D341Med (cell line): ENCODE measurements at places on chromosomes 5 and 9.

GRCh38 chr5:144421411-144421810 lies 250.7 kb downstream of the KCTD16 start:
- DNase-seq = no peak

DNA sequence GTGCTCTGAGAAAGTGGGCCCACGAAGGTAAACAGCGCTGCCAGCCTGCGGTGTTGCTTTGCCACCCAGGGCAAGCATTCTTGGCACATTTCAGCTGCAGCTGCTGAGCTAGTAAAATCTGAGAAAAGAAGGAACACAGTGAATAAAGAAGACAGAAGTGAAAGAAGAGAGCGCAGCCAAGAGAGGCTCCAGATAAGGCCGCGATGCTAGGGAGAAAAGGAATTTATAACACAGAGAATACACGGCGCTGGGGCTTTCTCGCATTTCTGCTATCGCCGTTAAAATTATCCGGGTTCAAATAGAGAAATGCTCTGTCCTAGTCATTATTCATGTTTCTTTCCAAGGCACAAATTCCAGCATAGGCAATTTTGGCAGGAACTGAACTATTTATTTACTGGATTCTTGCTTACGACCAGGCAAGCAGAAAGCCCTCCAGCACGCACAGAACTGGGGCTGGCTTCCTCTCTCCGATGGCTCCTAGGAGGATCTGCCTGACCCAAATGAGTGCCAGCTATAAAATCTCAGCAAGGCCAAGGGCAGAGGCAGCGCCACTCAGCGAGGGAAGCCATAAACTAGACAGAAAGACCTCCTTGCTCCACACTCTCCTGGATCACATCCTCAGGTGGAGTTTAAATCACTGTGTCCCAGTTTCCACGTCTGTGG lies 111.2 kb downstream of the ATPSCKMT start:
- DNase-seq = no peak

GRCh38 chr5:67287510-67288268 lies 91.1 kb upstream of the CD180 start:
- DNase-seq = no peak

DNA sequence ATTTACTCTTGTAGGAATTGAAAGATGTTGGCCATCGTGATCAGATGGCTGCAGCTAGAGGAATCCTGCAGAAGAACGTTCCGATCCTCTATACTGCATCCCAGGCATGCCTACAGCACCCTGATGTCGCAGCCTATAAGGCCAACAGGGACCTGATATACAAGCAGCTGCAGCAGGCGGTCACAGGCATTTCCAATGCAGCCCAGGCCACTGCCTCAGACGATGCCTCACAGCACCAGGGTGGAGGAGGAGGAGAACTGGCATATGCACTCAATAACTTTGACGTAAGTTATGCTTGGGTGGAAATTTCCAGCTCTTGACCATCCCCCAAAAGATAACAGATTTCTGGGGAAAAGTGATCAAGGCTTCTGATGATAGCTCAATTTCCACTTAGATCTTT lies 50.6 kb downstream of the LRRTM2 start:
- no peak for DNase-seq

DNA sequence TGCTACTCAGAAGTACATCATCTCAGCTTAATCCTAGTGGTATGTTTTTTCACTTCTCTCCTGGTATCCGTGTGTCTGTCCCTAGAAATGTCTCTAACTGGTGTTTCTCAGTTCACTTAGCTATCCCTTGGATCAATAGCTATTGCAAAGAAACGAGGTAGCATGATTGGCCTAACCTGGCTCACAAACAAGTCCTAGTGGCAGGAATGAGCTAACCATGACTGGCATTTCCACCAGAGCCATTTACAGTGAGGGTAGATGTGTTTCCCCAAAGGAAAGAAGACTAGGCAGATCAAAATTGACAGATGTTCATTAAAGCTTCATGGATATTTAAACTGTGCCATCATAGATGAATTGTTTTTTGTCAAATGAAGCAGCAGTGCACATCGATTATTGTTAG lies 82.5 kb downstream of the PALM2AKAP2 start:
- DNase-seq = no peak

DNA sequence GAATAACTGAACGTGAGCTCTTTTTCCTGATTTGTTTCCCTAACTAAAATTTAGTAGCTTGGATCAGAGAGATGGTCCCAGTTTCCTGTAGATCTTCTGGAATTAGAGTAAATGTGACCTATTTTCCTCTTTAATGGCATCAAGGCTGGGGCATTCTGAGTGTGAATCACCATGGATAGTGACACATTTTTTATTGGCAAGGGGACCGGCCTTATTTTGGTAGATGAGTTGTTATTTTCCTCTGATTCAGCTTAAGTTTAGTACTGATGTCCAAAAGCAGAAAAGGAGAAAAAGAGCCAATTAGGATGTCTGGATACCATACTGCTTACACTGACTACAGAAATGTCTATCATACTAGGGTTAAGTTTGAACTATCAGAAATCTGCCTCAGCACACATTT lies 68.1 kb downstream of the RNF38 start:
- no peak for DNase-seq

DNA sequence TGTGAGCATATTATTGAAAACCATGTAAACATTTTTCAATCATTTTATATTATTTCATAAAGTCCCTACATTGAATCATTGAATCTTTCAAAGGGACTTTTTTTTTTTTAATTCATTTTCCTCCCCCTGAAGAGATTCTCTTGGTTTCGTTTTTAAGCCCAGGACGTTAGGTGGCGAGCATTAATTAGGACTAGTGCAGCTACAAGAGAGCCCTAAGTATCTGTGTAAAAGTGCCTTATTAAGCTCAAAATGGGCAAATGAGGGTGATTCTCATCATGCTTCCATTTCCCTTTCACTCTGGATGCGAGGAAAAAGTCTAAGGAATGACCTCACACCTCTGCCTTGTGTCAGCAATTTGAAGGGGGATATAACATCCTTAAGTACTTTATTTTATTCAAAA lies 517.9 kb upstream of the ITGA1 start:
- DNase-seq = peak; percentile 7

DNA sequence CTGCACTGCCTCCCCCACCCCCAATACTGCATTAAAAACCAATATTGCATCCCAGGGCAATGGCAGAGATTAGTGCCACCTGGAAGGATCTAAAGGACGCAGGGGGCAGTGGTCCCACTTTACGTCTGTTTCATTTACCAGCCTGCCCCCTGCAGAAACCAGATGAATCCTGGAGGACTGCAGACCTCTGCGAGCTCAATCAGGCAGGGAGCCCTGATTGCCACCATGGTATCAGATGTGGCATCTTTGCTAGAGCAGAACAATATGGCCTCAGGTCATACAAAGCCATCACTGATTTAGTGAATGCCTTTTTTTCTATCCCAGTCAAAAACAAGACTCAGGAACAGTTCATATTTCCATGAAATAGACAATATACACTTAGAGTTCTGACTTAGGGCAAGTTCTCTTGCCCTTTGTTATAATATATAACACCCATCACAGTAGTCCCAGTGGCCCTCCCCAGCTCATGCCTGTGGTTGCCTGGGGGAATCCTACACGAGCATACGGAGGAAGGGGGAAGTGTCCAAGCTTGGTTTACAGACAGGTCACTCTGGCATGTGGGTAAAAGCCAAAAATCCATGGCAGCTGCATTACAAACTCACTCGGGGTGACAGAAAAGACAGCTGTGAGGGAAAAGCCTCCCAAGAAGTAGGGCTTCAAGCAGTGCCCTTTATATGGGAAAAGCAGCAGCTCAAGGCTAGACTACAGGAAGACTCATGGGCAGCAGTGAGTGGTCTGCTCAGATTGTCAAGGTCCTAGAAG lies 85.1 kb downstream of the MED27 start:
- no peak for DNase-seq
